ENCODE measurements at places on chromosomes 1 and 21.

- DNase-seq: no peak
These were observed 2.8 kb downstream of the SMCP start for GRCh38 chr1:152880907-152881306.

- no peak for DNase-seq
These were observed 152.9 kb downstream of the FCRL5 start for GRCh38 chr1:157399343-157399983.

DNA sequence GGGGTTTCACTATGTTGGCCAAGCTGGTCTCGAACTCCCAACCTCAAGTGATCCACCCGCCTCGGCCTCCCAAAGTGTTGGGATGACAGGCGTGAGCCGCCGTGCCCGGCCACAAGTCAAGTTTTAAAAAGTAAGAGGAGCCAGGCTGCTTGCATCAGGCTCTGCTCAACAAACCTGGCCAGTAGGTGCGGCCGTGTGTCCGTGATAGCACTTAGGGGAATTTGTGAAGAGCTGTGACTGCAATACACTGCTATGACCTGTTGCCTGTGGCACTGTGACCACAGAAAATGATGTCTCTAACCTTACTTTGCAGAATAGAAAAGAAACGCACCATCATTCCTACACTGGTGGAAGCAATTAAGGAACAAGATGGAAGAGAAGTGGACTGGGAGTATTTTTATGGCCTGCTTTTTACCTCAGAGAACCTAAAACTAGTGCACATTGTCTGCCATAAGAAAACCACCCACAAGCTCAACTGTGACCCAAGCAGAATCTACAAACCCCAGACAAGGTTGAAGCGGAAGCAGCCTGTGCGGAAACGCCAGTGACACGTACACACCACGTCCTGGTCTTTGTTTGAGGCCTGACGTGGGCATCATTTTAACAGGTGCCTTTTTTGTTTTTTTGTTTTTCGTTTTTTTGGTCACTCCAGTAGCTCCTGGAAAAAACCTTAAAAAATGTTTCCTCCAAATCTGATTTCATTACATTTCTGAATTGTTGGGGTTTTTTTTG, 16.7 kb downstream of the C1orf174 start:
- no peak for DNase-seq

- DNase-seq: no peak
These were observed 1.3 kb downstream of the DYRK3 start for GRCh38 chr1:206636671-206637070.

DNA sequence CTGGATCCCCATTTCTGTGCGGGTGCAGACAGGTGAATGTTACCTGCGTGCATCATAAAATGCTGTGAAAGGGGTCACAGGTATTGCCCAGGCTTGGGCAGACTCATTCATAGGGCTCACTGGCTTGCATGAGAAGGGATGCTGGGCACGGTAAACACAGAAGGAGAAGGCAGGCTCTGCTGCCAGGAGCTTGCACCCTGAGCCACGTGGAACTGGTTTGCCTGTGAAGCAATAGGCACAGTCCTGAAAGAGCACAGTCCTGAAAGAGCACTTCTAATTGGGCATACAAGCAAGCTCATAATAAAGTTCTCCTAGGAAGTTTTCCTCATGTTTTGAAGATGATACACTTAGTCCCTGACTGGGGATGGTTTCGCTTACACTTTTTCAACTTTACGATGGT, 40.9 kb downstream of the GALNT2 start:
- DNase-seq: no peak

- DNase-seq: no peak
These were observed 1037.2 kb upstream of the B3GALT2 start for GRCh38 chr1:194223596-194223995.

DNA sequence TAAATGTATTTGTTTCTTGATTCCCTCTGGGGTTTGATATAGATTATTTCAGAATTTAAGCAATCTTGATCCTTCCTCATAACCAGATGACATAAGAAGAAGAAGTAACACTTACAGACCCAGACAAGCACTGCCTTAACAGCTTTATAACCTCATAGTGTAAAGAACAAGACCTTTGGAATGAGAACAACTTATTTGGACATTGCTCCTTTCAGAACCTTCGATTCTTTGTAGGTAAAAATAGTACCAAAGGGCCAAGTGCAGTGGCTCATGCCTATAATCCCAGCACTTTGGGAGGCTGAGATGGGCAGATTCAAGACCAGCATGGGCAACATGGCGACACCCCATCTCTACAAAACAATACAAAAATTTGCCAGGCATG, 15.0 kb downstream of the TM2D1 start:
- no peak for DNase-seq

GRCh38 chr1:232278925-232279324, 351.0 kb downstream of the SIPA1L2 start:
- DNase-seq: no peak

GRCh38 chr1:6646499-6647148, 22.0 kb downstream of the THAP3 start:
- DNase-seq: no peak

GRCh38 chr1:111513410-111514020, 10.1 kb upstream of the ADORA3 start:
- no peak for DNase-seq

DNA sequence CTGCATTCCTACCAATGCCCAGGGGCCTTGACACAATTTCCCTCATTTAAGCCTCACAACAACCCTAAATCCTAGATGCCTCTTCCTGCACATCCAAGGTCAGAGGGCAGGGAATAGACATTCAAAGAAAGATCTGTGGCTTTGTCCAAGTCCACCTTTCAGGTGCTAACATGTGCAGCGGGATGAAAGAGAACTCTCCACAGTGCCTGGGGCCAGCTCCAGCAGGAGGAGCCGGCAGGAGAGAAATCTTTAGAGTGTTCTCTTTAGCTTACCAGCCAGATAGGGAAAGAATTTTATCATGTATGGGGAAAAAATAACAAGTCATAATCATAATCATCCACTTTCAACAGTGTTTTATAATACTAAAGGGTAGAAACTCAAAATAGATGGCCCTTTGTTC, 319.7 kb downstream of the MATN1 start:
- DNase-seq: no peak

- no peak for DNase-seq
These were observed 17.4 kb downstream of the TIAM1 start for GRCh38 chr21:31326522-31327242.

- DNase-seq: no peak
These were observed 62.4 kb upstream of the NGF start for GRCh38 chr1:115400426-115400825.

DNA sequence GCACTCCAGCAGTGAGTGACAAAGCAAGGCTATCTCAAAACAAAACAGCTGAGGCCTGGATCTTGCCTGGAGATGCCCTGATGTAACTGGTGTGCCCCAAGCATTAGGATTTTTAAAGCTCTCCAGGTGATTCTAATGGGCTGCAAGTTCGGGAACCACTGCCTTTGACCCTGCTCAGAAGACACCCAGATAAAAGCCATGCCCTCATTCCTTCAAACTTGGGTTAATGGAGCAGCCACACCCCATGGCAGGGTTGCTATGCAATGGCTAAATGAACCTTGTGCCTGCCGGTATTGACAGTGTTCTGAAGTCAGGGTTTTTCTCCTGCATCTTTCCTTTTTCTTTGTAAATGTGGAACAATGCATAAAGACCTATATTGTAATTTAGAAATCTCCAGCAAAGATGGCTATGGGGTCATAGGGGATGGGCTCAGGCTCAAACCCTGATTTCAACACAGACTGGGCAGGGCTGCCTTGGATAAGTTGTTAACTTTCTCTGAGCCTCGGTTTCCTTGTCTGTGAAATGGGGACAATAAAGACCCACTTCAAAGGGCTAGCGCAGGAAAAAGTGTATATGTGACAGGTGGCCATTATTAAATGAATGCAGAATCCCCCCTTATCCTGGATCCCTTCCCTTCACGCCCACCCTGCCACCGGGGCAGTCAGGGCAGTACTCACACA, 453 bp downstream of the TFF3 start:
- no peak for DNase-seq

- no peak for DNase-seq
These were observed 321.3 kb upstream of the USP24 start for GRCh38 chr1:55536545-55536865.

DNA sequence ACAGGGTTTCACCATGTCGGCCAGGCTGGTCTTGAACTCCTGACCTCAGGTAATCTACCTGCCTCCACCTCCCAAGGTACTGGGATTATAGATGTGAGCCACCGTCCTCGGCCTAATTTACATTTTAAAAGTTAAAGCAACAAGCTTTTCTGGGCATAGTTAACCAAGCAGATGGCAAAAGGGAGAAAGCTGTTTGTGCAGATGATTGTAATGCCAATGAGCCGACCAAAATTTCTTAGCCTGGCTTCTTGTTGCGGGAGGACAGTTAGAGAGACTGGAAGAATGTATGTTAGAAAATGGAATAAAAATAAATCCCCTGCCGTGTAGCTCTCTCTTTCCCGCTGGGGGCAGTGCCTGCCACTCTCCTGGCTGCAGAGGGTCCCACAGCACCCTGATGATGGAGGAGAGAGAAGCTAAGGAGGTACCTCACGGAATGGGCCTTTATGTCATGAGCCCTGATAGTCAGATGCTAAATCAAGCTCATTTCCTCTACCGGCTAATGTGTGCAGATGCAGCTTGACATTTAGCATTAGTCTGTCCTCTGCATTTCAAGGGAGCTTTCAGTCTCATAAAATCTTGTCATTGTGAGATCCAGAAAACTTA, 87.2 kb downstream of the HHAT start:
- no peak for DNase-seq

DNA sequence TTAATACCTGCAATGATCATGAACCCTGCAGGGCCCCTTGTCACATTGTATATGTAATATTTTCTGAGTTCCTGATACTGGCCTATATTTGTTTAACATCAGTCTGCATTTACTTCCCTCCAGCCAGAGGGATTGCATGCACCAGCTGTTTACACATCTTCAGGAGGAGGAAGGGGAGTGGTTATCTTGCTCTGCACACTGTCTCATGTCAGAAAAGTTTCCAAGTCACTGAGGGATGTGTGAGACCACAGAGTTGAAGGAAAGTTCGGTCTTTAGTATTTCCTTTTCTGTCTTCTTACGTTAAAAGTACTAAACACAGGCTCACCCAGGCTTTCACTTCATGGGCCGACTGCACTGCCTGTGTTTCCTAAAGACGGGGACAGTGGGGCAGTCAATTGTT, 574.1 kb downstream of the LMO4 start:
- no peak for DNase-seq

DNA sequence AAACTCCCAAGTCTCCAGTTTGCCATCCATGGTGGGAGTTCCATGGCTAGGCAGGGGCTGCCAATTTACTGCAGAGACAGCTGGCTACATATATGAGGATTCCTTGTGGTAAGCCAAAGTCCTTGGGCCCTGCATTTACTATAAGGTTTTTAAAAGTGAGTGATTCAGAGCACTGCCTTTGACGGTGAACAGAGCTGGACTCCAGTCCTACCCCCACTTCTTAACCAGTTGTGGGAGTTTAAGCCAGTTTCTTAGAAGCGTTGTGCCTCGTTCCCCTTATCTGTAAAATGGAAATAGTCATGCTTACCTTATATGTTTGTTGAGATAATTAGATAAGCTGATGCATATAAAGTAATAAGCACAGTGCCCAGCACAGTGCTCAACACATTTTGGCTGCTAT, 64.6 kb downstream of the LRIG2 start:
- no peak for DNase-seq

GRCh38 chr1:213268221-213268620, 217.2 kb downstream of the RPS6KC1 start:
- no peak for DNase-seq

DNA sequence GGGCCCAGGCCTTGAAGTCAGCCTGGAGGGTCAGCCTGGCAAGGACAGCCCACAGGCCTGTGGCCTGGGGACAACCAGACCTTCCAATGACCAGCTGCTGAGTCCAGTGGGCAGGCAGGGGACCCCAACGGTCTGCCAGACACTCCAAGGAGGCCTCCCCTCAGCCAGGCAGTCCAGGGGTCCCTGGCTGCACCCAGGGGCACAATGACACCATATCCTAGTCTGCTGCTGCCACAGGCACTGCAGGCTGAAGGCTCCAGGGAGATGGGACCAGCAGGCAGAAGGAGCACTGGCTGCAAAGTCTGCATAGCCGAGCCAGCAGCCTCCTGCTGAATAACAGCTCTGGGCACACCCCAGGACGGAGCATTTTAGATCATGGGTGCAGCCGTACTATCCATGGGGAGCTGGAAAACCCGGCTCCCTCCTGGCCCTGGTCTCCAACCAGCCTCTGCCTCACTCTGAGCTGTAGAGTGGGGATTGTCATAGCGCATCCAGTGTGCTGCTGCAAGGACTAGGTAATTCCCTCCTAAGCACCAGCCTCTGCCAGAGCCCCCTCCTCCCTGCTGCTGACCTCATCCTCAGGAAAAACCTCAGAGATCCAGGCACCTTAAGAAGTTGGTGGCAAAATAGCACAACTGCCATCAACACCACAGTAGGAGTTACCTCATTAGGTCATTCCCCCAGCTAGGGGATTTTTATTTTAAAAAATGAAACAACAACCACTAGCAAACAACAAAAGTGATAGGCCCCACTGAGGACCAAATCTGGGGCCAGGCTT, 4.8 kb upstream of the LAPTM5 start:
- DNase-seq: no peak

DNA sequence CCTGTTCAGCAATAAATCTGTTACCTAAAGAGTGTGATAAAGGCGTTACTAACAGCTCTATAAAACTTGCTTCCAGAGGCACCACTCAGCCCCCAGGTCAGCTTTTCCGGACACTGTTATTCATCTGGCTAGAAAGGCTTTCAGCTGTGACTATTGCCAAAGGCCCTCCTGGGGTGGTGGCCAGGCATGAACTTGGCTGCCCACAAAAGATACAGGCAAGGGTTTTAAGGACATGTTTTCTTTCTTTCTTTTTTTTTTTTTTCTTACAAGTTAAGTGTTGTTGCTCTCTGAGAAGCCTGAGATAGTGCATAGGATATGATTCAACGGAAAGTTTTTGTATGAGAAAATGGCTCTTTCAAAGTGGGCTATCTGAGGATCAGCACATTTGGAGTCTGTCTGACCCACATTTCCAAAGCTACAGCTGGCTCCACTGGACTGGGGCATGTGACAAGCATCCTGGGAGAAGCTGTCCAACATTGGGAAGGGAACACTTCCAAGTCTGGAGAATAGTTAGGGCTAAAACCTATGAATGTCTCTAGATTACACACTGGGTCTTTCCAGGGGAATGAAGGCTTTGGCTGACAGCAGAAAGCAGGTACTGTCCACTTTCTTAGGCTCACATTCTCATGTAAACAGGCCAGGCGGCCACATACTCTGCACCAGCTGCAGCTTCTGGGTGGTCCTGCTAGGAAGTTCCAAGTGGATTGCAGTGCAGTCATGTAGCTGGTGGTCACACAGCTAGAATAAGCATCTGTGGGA, 639.7 kb downstream of the LMO4 start:
- DNase-seq: no peak

Data from brain pericyte (primary cell).